Occipital lobe (tissue), 3 donors: ENCODE measurements at places on chromosomes 12 and 14.

DNA sequence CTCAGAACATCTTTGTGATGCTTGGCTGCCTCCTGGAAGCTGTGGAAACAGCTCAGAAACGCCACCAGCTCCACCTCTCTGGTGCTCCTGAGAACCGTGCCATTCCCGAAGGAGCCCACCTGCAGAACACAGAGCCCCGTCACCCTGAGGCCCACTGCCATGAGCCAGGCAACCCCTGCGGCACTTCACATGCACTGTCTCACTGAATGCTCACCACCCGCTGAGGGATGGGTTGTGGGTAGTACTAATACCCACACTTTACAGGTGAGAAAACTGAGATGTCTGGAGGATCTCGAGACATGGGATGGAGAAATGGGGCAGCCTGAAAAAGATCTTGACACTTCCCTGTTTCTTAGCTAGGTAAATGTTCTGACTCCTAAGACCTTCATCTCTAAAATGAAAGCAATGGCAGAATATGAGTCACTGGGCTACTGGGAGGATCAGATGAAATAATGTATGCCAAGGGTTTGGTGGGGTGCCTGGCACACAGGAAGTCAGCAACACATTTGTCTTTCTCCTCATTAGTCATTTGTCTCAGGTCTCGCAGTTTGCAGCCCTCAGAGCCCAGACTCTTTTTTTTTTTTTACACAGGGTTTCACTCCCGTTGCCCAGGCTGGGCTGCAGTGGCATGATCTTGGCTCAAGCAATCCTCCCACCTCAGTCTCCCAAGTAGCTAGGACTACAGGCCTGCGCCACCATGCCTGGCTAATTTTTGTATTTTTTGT is 5.3 kb downstream of the OASL start:
- no peak for DNase-seq

GRCh38 chr14:98321841-98322240 is 950.2 kb downstream of the BCL11B start:
- no peak for DNase-seq

- no peak for DNase-seq
These were observed 99.6 kb downstream of the PTPN11 start for GRCh38 chr12:112518365-112518735.

DNA sequence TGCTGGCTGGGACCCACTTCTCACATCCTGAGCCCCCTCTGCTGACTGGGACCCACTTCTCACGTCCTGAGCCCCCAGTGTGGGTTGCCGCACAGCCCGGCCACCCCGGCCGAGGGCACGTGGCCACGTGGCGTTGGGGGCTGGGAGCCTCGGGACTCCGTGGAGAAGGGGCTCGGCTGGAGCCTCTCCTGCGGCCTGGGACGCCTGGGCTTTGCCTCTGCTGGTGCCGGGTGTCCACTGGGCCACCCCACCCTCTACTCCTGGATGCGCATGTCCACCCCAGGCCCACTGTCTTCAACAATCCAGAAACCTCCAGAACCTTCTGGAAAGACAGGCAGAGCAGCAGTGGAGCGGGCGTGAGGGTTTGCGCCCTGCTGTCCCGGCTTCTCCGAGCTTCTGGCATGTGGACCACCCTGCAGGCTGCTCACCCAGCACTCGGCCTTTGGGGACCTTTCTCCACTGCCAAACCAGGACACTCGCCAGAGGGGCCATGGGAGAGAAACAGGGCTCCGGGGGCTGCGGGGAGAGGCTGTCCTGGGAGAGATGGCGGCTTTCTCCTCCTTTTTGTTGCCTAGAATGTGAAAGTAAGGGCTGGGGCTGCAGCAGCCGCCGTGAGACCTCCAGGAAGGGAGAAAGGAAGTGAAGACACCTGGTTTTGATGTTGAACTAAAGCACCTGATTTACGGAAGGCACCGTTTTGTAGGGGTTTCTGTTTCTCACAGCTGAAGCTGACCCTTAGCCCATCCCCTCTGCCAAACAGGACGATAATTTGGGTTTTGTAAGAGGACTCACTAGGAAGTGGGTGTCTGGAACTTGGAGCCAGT is 30.0 kb downstream of the NOC4L start:
- DNase-seq, result no peak

- no peak for DNase-seq
These were observed 9.1 kb downstream of the LTBR start for GRCh38 chr12:6393109-6393508.

- DNase-seq, result no peak
These were observed 386.3 kb upstream of the TMTC1 start for GRCh38 chr12:30169839-30170591.

- no peak for DNase-seq
These were observed 234.9 kb upstream of the PLEKHG7 start for GRCh38 chr12:92467886-92468285.

DNA sequence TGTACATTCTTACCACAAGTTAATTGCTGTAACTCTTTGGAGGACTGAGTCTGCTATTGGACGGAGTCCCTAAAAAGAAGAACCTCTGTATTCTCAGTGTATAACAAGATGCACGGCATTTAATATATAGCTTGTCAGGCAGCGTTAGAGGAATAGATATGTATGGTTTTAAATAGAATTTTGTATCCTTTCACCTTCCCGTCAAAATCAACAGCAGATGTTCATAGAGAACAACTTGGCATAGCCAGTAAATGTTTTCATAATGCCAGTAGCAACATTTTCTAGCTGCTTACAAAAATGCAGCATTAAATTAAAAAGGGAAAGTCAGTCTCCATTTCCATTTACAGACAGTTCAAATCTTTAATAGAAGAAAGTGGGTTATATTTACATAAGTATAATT is 6.8 kb downstream of the SCYL2 start:
- DNase-seq, result no peak

- no peak for DNase-seq
These were observed 32.6 kb upstream of the NTF3 start for GRCh38 chr12:5399266-5399665.

DNA sequence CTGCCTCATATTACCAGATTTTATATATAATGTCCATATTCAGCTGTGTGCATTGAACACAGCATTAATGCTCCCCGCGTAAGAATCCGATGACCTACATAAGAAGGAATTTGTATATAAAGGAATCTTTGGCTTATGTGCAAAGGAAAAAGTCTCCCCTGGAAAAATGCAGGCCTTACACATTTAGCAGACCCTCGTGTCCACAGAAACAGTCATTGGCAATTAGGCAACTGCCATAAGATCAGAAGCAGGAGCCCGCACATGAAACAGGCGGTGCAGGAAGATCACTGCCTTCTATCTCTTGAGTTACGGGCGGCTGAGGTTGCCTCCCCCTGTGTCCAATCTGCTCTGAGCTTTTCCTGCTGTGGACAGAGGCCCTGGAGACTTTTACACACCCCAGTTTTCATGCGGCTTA is 63.2 kb upstream of the RFX4 start:
- DNase-seq, result no peak

DNA sequence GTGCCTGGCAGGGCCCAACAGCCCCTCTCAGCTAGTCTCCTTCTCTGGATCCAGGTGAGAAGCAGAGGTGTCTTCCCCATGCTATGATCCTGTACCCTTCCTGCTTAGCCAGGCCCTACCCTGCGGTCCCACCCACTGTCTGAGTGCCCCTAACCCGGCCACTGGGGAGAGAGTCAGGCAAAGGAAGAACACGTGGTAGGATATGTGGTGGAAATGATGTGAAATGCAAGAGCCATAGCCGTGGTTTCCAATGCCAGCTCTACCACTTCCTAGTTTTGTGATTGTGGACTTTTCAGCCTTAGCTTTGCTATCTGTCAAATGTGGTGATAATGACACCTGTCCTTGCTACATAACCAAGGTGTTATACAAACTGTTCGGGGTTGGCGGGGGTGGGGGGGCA is 15.8 kb downstream of the KRT2 start:
- DNase-seq, result no peak

GRCh38 chr12:101703487-101703886 is 6.0 kb downstream of the CHPT1 start:
- no peak for DNase-seq

DNA sequence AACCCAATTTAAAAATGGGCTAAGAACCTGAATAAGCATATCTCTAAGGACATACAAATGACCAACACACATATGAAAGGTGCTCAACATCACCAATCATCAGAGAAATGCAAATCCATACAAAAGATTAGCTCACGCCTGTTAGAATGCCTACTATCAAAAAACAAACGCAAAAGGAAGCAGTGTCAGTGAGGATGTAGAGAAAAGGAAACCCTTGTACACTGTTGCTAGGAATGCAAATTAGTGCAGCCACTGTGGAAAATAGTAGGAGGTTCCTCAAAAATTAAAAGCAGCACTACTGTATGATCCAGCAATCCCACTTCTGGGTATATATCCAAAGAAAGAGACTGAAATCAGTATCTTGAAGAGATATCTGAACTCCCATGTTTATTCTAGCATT is 133.0 kb downstream of the CPNE8 start:
- DNase-seq, result no peak

GRCh38 chr12:26125400-26126339 is 833 bp upstream of the BHLHE41 start:
- peak; percentile 83 for DNase-seq

DNA sequence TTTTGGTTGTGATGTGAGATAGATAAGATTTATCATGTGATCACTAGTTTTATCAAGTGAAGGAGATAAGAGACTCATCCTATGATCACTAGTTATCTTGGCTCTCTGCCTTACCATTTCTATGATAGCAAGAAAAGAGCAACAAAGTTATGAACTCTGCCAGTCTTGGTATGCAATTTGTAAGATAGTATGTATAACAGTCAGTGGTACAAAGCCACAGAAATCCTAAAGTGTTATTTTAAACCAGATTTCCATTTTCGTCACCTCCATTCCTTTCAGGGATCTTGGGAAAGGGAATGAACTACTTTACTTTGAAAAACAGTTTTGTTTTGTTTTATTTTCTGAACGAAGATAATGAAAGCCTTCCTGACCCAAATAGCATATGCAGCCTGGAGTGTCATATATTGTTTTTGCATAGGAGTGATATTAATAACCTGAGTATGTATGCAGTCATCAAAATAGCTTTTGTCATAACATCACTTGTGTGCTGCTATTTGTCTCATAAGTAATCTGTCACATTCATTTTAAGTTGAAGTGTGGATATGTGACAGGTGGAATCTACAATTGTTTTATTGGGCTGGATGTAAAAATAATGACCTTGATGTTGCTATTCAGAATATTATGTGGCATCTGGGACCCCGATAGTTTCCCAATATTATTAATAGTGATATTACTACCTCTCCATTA is 35.0 kb downstream of the FLRT2 start:
- no peak for DNase-seq

DNA sequence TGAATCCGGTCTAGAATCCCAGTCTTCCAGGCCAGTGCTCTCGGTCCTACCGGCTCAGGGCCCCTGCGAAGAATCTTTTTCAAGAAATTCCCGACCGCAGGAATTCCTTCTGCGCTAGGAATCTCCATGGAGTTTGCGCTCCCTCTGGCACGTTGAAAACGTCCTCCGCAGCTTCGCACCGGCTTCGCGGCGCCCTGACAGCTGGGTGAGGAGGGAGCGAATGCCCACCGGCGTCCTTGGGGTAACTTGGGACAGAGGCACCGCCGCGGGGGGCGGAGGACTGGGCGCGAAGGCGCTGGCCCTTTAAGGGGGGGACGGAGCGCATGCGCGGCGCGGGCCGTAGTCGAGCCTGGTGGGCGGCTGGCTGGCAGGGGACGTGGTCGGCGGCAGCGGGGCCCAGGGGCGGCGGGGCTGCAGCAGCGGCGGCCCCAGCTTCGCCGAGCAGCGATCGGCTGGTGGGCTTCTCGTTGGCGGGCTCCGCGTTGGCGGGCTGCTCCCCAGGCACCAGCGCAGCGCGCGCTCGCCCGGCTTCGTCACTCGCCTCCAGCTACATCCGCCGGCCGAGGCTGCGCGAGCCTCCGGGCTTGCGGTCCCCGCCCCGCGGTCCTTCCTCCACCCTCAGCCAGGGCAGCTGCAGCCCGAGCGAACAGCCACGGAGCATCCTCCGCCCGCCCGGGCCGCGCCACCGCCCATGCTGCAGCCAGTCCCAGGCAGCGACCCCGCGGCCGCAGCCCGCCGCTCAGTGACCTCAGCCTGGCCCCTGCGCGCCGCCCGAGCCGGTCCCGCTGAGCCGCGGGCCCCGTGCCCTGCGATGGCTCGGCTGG is at the start of gene VASH1:
Gene VASH1, plus strand, starts transcription at position 333 of the 824 bp plus-strand sequence. CDS start 1,354 bp downstream, outside the sequence.
- DNase-seq, result peak; percentile 64

GRCh38 chr14:103138301-103139131 is 15.3 kb downstream of the TNFAIP2 start:
- DNase-seq, result no peak
